ENCODE measurements at places on chromosomes 4 and X.

- no peak for DNase-seq
Observed at GRCh38 chrX:18368402-18368801, 13.9 kb upstream of the SCML2 start.

DNA sequence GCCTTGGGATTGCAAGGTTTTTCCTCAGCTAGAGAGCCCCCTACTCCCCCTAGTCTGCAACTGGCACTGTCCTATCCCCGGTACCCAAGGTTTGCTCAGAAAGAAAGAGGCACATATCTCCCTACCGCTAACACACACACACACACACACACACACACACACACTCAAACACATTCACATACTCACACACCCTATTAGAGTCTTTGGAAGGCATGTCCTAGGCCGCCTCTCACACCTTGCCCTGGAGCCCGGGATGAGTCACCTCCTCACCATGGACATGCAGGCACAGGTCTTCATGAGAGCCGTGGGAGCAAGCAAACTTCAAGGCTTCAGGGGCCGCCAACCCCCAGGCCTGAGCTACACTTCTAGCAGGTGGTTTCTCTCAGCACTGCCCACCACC lies 49.2 kb downstream of the PJA1 start:
- DNase-seq, result no peak

- DNase-seq, result no peak
Observed at GRCh38 chr4:163693776-163694175, 199.3 kb downstream of the TMA16 start.

- no peak for DNase-seq
Observed at GRCh38 chr4:180973894-180974293, 1269.3 kb upstream of the TENM3 start.

DNA sequence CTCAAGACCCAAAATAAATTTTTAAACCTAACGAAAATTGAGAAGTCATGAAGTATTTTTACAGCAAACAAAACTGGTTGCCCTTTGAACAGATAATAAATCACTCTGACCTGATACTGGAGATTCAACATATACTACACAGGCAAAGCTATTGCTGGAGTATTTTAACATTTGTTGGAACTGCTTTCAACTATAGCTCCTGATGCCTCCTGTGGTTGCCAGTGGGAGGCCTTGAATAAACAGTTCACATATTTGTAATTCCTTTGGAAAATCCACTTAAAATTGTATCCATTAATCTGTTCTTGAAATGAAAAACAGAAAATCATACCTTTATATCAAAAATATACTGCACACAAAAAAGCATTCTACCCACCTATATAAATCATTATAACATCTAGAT lies 605.1 kb downstream of the KCTD8 start:
- DNase-seq, result no peak

GRCh38 chr4:39770969-39771724 lies 73.2 kb downstream of the UBE2K start:
- no peak for DNase-seq

DNA sequence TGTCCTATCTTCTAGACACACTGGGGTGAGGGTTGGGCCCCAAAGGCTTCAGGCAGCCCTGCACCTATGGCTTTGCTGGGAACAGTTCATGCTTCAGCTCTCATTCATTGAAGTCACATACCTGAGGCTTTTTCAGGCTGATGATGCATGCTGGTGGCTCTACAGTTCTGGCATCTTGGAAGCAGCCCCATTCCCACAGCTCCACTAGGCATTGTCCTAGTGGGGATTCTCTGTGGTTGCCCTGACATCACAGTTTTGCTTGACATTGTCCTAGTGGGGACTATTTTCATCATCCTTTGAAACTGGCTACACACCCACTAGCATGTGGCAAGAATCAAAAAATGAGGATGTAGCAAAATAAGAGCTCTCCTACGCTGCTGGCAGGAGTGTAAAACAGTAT lies 37.7 kb upstream of the C4orf17 start:
- DNase-seq, result no peak

DNA sequence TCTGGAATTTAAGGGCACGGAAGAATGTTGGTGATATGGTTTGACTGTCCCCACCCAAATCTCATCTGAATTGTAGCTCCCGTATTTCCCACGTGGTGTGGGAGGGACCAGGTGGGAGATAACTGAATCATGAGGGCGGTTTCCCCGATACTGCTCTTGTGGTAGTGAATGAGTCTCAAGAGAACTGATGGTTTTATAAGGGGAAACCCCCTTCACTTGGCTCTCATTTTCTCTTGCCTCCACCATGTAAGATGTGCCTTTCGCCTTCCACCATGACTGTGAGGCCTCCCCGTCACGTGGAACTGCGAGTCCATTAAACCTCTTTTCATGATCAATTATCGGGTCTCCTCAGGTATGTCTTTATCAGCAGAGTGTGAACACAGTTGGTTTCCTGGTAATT lies 25.6 kb upstream of the DHRSX start:
- no peak for DNase-seq

DNA sequence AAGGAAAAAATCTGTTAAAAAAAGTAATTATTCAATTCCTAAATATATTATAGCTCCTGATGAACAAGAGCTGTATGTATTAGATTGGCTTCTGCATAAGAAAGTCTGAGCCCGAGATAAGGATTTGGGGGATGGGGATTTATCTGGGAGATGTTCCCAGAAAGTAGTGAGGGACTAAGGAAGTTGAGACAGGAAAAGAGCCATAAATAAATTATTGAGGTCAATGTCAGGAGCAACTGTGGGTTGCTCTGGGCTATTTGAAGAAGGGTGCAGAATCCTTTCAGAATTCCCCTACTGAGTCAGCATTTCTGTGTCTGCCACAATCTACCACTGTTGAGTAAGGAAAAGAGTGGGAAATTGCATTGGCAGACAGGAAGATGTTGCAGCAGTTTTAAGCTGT lies 3.1 kb upstream of the TDO2 start:
- DNase-seq, result no peak
